ENCODE measurements at places on chromosomes 11 and 22.

DNA sequence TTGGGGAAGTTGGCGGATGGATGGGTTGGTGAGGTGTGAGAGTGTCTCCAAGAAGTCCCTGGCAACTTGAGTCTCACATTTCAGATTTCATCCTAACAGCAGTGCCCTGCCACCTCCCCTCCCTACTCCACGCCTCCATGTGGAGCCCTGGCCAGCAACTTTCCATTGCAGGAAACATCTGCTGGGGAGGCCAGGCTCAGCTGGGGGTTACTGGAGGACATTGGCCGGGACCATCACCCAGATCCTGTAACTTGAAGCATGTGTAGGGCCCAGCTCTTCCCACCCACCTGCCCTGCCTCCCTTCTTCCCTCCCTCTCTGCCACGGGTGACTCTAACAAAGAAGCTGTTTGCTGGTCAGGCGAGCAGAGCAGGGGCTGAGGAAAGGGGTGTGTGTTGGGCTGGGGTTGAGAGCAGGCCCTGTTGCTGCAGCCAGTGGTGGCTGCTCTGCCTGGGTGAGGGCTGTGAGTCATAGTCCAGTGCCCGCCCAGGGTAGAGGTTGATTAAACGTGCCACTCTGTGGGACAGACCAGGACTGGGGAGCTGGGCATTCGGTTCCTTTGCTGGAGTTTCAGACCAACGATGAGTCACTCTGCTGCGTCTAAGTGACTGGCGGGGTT is 64.0 kb downstream of the SCN3B start:
- peak; percentile 31 for DNase-seq

- no peak for DNase-seq
Measured at GRCh38 chr11:90476442-90477007, 253.7 kb upstream of the CHORDC1 start.

- no peak for DNase-seq
Measured at GRCh38 chr11:123576082-123576481, 78.3 kb downstream of the SCN3B start.

DNA sequence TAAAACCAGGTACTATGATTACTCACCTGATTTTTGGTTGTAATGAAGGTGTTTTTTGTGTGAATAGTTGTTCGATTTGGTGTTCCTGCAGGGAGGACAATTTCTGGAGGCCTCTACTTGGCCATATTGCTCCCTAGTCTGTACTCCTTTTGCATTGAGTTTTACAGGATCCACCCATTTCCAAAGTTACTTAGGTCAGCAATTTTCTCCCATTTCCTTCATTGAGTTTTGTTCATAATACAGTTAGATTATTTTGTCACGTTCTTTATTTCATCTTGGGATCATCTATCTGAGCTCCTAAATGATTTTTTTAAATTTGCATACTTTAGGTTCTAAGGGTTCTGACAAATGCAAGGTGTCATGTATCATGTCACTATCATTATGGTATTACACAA is 20.1 kb upstream of the AQP11 start:
- DNase-seq: no peak

GRCh38 chr11:22337596-22338485 is at the start of gene SLC17A6:
Gene SLC17A6 (plus strand): TSS chr11:22338381. CDS start chr11:22338534, 153 bp downstream.
- DNase-seq: peak; percentile 50

GRCh38 chr11:36748836-36749235 is 150.8 kb upstream of the RAG2 start:
- DNase-seq: no peak

DNA sequence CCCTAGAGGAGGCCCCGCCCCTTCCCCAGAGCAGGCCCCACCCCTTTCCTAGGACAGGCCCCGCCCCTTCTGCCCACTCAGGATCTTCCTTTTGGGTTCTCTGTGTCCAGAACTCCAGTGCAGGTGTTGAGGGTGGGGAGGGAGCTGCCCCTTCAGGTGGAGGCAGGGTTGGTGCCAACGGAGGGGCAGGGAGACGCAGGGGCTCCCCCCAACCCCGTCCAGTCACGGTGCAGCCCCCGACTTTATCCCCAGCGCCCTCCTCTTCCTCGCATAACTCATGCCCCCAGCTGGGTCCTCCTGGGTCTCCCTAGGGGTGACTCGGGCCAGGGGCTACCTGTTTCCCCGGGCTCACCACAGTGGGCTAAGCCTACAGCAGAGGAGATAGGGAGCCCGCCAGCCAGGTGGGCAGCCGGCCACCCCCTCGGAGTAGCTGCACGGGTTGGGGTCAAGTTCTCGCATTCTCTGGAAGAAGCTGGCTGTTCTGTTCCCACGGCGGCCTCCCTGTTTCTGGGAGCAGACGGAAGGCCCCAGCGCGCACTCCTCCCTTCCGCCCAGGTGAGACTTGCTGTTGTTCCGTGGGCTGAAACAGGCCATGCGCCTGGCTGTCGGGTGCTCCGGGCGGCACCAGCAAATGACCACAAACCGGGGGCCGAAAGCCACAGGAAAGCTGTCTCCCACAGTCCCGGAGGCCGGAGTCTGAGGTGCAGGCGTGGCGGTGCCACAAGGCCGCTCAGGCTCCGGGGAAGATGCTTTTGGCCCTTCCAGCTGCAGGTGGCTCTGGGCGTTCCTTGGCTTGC is 38.9 kb downstream of the MUC2 start:
- DNase-seq: no peak

DNA sequence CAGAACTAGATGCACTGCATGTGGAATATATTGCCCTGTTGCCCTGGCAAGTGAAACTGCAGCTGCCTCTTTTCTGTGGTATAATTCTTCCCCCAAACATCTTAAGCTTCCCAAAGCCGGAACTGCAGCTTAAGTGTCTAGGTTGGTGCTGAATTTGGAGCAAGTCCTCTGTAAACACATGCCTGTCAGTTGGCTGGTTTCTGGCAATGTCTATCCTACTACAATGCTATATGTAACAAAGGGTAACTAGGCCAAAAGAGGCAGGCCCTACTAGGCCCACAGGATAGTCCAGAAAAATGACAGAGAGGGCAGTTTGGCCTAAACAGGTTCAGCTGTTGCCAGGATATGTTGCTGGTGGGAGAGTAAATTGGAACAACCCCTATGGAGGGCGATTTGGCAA is 27.9 kb downstream of the ASCC2 start:
- no peak for DNase-seq

DNA sequence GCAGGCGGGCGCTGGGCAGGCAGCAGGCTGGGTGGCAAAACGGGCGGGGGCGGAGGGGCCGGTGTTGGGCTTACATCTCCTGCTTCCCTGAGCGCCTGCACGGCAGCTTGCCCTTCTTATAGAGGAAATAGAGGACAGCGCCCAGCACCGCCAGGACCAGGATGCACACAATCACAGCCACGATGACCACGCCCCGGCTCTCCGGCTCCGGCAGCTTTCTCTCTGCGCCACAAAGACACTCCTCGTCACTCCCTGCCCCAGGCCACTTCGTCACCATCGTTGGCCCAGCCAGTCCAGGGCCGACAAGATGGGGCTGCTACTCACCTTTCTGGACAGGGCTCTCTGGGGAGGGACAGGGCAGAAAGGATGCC is 6.3 kb downstream of the MCAM start:
- DNase-seq: no peak

DNA sequence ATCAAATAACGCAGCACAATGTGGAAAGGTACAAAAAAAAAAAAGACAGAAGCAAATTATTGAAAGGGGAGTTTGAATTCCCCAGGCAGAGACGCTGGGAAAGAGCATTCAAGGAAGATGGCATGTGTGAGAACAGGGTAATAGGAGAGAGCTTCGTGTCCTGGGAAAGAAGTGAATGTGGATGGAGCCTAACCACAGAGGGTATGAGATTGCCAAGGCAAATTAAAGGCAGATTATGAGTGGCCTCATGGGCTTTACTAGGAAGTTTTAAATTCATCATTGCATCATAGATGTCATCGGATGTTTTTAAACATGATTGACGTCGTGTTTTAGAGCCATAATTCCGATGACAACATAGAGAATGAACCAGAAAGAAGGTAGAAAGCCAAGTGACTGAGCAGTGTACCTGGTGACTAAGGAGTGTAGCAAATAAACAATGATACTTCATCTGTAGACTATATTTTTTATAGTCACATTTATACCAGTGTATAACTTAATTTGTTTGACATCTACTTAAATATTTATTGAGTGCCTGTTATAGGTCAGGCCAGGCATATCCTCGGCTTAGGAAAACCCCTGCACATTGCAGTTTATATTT is 151.4 kb downstream of the MSANTD4 start:
- DNase-seq: no peak

DNA sequence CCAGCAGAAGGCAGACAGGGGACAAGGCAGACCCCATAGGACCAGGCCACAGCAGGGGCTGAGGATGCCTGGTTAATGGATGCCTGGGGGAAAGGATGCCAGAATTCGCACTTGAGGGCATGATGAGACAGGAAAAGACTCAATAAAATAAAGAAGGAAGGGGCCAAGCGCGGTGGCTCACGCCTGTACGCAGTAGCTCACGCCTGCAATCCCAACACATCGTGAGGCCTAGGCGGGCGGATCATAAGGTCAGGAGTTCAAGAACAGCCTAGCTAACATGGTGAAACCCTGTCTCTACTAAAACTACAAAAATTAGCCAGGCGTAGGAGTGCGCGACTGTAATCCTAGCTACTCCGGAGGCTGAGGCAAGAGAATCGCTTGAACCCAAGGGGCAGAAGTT is 9.8 kb downstream of the APOBEC3D start:
- no peak for DNase-seq

DNA sequence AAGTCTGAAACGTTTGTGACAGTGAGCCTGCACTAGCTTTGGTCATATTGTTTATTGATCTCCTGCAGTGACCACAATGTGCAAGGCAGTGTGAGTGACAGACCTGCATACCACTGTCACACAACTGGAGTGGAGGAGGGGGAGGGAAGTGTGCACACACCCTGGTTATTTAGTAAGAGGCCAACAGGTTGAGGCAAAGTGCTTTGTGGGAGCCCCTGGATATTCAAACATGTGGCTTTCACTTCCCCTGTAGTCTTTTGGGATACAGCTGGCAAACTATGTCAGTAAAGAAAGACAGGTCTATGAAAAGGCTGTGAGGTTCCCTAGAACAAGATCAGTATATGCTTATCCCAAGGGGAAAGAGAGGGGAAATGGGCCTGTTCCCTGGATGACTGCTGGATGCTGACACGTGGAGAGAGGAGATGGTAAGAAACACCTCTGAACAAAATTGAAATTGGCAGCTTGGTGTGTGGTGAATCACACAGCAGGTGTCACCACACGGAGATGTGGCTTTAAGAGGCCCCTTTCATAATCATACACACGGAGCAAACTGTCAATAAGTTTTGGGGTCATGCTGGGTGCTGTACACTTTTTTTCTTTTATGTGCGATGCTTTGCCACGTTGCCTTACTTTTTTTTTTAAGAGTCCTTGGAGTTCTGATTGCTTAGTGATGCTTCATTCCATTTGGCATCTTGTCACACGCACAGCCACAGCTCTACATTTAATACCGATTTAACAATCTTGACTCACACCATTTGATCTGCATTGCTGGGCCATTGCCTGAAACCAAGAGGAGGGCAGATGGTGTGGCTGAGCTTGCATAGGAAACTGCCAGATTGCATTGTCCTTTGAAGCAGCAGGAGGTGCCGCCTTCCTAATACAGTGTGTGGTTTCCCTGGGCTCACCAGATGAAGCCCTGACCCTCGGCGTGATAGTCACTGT is 11.3 kb downstream of the OSBP2 start:
- no peak for DNase-seq

DNA sequence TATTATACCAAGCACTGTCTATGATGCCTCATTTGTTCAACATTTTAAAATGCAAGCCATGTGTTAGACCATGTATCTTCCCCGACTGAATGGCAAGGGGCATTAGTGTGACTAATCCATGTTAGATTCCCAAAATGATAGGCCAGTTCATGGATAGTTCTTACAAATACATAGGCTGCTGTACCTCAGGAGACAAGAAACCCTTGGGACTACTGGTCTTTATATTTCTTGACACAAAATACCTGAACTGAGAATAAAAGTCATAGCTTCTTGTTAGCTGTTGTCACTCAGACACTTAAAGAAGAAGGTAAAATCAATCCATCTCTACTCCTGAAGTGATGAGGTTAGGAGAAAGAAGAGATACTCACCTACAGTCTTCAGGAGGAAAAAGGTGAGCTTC is at the start of gene OR8D4:
Gene OR8D4, plus strand, starts transcription at position 301 of the 400 bp plus-strand sequence. CDS start 4,265 bp downstream, outside the sequence.
- DNase-seq: no peak

DNA sequence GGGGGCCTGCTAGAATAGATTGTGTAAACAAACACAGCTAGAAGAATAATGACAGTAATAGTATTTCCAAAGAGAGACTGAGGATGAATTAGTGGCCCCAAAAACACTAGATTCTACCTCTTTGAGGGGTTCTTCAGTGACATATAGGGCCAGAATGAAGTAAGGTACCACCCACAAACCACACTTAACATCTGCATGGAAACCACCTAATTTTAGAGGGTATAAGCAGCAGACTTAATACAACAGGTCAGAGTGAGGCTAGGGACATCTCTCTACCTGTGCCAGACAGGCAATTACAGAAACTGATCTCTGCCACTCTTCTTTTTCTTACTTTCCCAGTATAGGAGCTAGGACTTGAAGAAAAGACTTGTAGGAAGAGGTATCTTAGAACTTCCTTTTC is 20.1 kb downstream of the ELP4 start:
- no peak for DNase-seq

DNA sequence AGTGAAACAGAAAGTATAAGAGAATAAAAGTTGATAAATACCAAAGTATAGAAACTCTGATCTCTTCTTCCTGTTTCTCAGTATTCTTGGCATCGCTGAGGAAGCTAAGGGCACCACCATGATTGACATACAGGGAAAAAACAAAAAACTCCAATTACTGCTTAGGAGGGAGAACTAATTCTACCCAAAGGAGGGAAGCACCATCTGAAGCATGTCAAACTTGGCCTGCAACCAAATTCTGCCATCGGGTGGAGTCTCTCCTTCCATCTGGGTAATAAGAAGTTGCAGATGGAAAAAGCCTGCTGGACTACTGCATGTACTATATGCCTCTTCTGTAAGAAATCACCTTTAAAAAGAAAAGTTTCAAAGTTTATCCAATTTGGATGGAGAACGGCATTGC is 30.5 kb upstream of the PPP2R1B start:
- no peak for DNase-seq

DNA sequence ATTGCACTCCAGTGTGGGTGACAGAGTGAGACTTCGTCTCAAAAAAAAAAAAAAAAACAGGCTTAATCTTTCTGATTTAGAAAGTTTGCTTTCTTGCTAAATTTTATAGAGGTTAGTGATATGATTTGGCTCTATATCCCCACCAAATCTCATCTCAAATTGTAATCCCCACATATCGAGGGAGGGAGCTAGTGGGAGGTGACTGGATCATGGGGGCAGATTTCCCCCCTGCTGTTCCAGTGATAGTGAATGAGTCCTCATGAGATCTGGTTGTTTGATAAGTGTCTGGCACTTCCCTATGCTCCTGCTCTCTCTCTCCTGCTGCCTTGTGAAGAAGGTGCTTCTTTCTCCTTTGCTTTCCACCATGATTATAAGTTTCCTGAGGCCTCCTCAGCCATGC is 90.9 kb downstream of the OSBP2 start:
- DNase-seq: no peak

GRCh38 chr11:111414267-111414931 is 35.3 kb upstream of the POU2AF1 start:
- DNase-seq: no peak

DNA sequence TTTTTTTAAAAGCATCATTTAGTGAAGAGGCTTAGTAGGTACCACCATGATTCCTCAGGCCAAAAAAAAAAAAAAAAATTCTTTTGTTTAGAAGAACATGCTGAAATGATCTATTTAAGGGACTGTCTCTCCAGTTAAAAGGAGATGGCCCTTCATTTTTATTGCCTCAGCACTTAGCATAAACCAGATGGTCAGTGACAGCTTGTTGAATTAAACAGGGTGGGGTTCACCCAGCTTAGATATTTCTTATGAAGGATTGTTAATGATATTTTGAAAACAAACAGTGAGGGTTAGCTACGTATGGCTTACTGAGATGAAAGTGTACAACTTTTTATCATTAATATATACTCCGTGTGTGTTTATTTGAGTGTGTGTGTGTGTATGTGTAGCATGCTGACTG is 203.7 kb downstream of the FAM181B start:
- no peak for DNase-seq

All from right kidney (tissue), 9 donors.